ENCODE measurements at places on chromosomes 11 and 22. TPM values are rescaled to one million over a fixed set of nuclear protein-coding genes. Genes with fewer than 3 reads are reported as not detected.
A peak's percentile ranks its signal among the peaks of the same experiment; 100 is the strongest.

Gene C11orf65
- 0.77 TPM for total RNA-seq

Gene OR51E1
- not detected for total RNA-seq

Gene MRGPRX3
- not detected for total RNA-seq

Gene FREY1
- 1.5 TPM for total RNA-seq

Gene IGLL1
- not detected for total RNA-seq

Gene SLC15A3
- total RNA-seq, result 66.3 TPM

Gene CREB3L1
- total RNA-seq, result 324 TPM

Gene SYCE3
- not detected for total RNA-seq

Gene GLYAT
- not detected for total RNA-seq

Gene MEI1
- 0.19 TPM for total RNA-seq

Gene CHRM1
- total RNA-seq, result not detected

Gene HBB
- not detected for total RNA-seq

DNA sequence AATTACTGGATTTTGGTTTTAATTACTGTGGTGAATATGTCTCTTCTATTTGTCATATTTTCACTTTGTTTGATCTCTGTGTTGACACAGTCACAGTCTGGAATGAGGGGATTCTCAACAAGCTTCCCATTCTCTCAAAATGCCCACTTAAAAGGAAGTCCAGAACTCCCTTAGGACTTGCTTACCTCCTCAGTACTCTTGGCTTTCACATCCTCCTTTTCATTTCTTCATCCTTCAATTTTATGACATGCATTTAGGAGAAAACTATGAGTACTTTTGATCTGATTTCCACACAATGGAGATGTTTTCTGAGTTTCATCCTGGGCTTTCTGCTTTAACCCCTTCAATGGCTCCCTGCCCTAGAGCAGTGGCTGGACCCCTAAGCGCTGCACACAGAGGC lies 49.3 kb upstream of the FLI1 start:
- H3K27ac ChIP-seq, result no peak overlapping the region
- no peaks in the 10 kb centered on the region for H3K4me1 ChIP-seq
- no peaks in the 10 kb centered on the region for H3K27me3 ChIP-seq
- no peak for DNase-seq
- no peaks in the 10 kb centered on the region for H3K36me3 ChIP-seq
- H3K4me3 ChIP-seq, result no peak overlapping the region

GRCh38 chr11:804599-804964 lies 449 bp downstream of the PIDD1 start:
- H3K4me3 ChIP-seq, result peak overlapping the region; percentile 57
- no peaks in the 10 kb centered on the region for H3K27me3 ChIP-seq
- peak overlapping the region; percentile 6 for H3K27ac ChIP-seq
- H3K4me1 ChIP-seq, result peaks cover 26% of the 10 kb centered on the region
- no peaks in the 10 kb centered on the region for H3K36me3 ChIP-seq
- DNase-seq, result no peak

DNA sequence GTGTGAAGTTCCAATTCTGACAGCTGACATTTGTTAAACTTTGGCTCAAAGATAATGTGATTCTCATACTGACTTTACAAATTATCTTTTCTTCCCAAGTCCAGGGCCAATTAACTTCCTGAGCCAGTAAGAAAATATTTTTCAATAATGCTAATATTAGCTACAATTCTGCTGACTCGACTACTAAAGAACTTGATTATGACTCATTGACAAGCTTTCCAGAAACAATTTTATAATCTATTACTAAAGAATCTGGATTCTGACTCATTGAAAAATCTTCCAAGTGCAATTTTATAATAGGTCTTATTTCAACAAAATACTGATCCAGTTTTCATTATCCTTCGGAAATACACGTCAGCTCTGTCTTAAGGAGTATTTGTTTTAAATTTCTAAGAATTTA lies 12.9 kb upstream of the XKR3 start:
- no peak overlapping the region for H3K27ac ChIP-seq
- no peak overlapping the region for H3K4me3 ChIP-seq
- H3K36me3 ChIP-seq, result no peaks in the 10 kb centered on the region
- H3K4me1 ChIP-seq, result no peaks in the 10 kb centered on the region

GRCh38 chr22:22720201-22720723 lies 75.8 kb downstream of the GGTLC2 start:
- H3K27me3 ChIP-seq, result no peaks in the 10 kb centered on the region
- H3K36me3 ChIP-seq, result no peaks in the 10 kb centered on the region
- H3K4me3 ChIP-seq, result no peak overlapping the region
- DNase-seq, result no peak

DNA sequence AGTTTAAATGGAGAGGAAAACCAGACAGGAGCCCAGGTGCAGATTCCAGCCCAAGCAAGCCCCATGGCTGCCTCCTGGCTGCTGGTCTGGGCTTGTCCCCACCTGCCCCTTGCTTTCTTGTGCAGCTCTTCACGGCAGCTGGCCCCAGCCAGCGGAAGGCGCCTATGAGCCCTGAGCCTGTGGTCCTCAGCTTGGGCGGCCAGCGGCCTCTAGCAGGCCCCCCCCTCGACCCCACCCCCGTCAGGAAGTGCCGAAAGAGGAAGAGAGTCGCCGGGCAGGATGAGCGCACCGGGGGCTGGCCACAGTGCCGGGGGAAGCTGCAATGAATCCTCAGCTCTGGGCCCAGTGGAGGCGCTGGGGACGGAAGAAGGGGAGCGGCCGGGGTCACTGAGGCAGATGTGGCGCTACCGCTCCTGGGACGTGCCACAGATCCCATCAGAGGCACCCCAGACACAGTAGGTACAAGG lies 2.1 kb upstream of the DGKZ start:
- H3K4me1 ChIP-seq, result peaks cover 19% of the 10 kb centered on the region
- H3K36me3 ChIP-seq, result no peaks in the 10 kb centered on the region
- no peak overlapping the region for H3K27ac ChIP-seq
- H3K4me3 ChIP-seq, result no peak overlapping the region

GRCh38 chr11:130854483-130854882 lies 61.8 kb downstream of the SNX19 start:
- DNase-seq, result no peak
- no peak overlapping the region for H3K27ac ChIP-seq
- no peak overlapping the region for H3K4me3 ChIP-seq
- no peaks in the 10 kb centered on the region for H3K27me3 ChIP-seq

DNA sequence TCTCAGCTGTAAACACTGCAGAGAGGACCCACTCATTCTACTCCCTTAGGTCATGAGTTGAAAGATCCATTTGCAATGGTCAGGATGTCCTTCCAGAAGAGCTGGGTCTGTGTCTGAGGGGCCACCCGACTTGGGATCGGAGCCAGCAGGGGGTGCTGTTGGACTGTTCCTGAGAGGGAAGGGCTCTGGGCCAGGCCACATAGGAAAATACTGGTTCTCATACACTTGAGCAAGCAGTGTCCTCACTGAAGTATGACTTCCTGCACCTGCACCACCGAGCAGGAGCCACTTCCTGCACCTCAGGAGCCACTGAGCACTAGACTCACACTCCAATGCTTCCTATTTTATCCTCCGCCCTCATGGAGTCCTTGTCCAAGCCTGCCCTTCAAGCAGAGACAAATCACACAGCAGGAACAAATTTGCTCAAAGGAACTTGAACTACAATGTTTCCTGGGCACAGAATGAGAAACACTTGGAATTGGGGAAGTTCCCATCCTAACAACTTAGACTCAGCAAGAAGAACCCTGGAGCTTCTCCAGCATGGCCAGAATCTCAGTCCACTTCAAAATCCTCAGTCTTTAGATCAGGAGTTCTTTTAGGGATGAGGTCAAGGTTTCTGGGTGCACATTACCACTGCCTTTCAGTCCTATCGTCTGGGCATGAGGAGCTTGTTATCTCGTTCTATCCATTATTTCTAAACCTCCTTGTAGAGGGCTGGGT lies 36.6 kb upstream of the VPREB1 start:
- DNase-seq, result peak; percentile 32
- H3K4me1 ChIP-seq, result peaks cover 15% of the 10 kb centered on the region
- H3K27me3 ChIP-seq, result peaks cover 13% of the 10 kb centered on the region

- H3K4me3 ChIP-seq, result no peak overlapping the region
- H3K36me3 ChIP-seq, result no peaks in the 10 kb centered on the region
- H3K4me1 ChIP-seq, result peaks cover 4% of the 10 kb centered on the region
- DNase-seq, result no peak
Observed at GRCh38 chr11:129840236-129840635, 24.6 kb downstream of the TMEM45B start.

DNA sequence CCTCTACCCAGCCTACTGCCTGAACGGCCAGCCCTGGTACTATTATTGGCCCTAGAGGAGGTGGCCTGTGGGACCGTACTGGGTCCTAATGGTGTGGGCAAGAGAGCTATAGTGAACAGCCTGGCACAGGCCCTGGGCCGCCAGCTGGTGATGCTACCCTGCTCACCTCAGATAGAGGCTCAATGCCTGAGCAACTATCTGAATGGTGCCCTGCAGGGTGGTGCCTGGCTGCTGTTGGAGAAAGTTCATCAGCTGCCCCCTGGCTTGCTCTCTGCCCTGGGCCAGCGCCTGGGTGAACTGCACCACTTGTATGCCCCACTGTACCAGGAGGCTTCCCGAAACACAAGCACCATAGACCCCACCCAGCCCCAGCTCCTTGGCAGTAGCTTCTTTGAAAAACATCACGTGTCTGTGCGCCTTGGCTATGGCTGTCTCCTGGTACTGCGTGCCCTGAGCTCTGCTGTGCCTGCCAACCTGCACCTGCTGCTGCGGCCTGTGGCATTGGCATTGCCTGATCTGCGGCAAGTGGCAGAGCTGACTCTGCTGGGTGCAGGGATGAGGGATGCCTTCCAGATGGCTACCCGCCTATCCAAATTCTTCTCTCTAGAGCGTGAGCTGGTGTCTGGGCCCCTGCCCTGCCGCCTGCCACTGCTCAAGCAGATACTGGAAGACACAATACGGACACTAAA lies 49.0 kb downstream of the DNHD1 start:
- no peaks in the 10 kb centered on the region for H3K36me3 ChIP-seq
- no peaks in the 10 kb centered on the region for H3K27me3 ChIP-seq
- H3K27ac ChIP-seq, result no peak overlapping the region

DNA sequence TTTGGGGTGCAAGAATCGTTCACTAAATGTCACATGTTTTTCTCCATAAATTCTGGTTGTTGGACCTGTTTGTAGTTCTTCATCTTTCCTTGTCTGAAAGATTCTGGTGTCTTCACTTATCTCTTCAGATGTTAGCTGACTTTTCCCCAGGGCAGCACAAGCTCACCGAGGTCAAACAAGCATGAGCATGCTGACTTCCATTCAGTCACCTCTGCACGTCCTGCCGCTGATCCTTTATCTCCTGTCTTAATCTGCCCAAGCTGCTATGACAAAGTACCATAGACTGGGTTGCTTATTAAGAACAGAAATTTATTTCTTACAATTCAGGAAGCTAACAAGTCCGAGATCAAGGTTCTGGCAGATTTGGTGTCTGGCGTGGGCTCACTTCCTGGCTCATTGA lies 800.6 kb downstream of the NTM start:
- H3K36me3 ChIP-seq, result no peaks in the 10 kb centered on the region
- H3K27ac ChIP-seq, result no peak overlapping the region
- H3K27me3 ChIP-seq, result no peaks in the 10 kb centered on the region
- H3K4me3 ChIP-seq, result no peak overlapping the region

GRCh38 chr11:78347956-78348355 lies 69.7 kb downstream of the GAB2 start:
- DNase-seq, result no peak
- peaks cover 10% of the 10 kb centered on the region for H3K4me1 ChIP-seq
- H3K27me3 ChIP-seq, result no peaks in the 10 kb centered on the region
- H3K4me3 ChIP-seq, result no peak overlapping the region
- no peaks in the 10 kb centered on the region for H3K36me3 ChIP-seq
- no peak overlapping the region for H3K27ac ChIP-seq

- H3K27me3 ChIP-seq, result no peaks in the 10 kb centered on the region
- H3K27ac ChIP-seq, result no peak overlapping the region
- no peak overlapping the region for H3K4me3 ChIP-seq
- no peaks in the 10 kb centered on the region for H3K4me1 ChIP-seq
Observed at GRCh38 chr11:127726367-127726766, 725.8 kb upstream of the KIRREL3 start.

GRCh38 chr22:29780748-29781676 lies 13.8 kb downstream of the UQCR10 start:
- no peaks in the 10 kb centered on the region for H3K27me3 ChIP-seq
- H3K4me1 ChIP-seq, result peaks cover 40% of the 10 kb centered on the region
- DNase-seq, result peak; percentile 93
- no peaks in the 10 kb centered on the region for H3K36me3 ChIP-seq

- H3K27me3 ChIP-seq, result no peaks in the 10 kb centered on the region
- no peaks in the 10 kb centered on the region for H3K4me1 ChIP-seq
- no peak overlapping the region for H3K4me3 ChIP-seq
- H3K27ac ChIP-seq, result no peak overlapping the region
- peaks cover 8% of the 10 kb centered on the region for H3K36me3 ChIP-seq
- DNase-seq, result no peak
Observed at GRCh38 chr22:50456466-50457234, 18.2 kb downstream of the SBF1 start.

DNA sequence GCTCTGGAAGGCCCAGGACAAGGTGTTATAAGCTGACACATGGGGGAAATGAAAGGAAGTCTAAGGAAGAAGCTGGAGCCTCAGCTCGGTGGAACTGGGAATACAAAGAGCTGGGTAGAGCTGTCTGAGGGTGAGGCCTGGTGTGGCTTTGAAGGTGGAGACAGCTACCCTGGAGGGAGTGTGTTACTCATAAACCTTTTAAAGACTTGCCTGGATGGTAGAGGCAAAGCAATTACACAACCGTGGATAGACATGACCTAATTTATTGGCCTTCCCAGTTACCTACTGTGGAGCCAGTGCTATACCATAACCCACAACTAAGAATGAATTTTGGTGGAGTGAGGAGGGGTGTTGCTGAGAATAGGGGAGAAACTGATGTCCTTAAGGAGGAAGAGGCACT lies 22.6 kb downstream of the EXPH5 start:
- no peaks in the 10 kb centered on the region for H3K36me3 ChIP-seq
- H3K4me1 ChIP-seq, result no peaks in the 10 kb centered on the region
- H3K27me3 ChIP-seq, result no peaks in the 10 kb centered on the region
- DNase-seq, result no peak

- H3K27me3 ChIP-seq, result peaks cover 6% of the 10 kb centered on the region
- H3K4me3 ChIP-seq, result no peak overlapping the region
- no peak for DNase-seq
- no peak overlapping the region for H3K27ac ChIP-seq
- no peaks in the 10 kb centered on the region for H3K36me3 ChIP-seq
- no peaks in the 10 kb centered on the region for H3K4me1 ChIP-seq
Observed at GRCh38 chr11:46130286-46130940, 9.2 kb upstream of the PHF21A start.

DNA sequence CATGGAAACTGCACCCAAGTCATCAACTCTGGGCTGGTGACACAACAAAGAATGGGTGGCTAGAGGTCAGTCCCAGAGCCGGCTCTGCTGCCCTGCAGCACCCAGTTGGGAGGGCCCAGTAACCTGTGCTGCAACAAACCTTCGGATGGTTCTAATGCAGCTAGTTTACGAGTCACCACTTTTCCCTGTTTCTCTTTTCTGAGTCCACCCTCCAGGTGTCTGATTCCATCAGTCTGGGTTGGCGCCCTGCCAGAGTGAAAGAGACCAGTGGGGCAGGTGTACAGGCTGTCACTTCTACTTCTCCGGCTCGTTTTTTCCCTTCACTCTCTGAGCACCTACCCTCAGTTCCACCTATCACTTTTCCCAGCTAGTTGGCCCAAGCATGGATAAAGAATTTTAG lies 572.9 kb downstream of the NTM start:
- H3K4me1 ChIP-seq, result peaks cover 9% of the 10 kb centered on the region
- H3K27ac ChIP-seq, result no peak overlapping the region
- no peak for DNase-seq
- H3K4me3 ChIP-seq, result no peak overlapping the region
- peaks cover 3% of the 10 kb centered on the region for H3K36me3 ChIP-seq

- no peak overlapping the region for H3K27ac ChIP-seq
- no peaks in the 10 kb centered on the region for H3K27me3 ChIP-seq
- no peaks in the 10 kb centered on the region for H3K36me3 ChIP-seq
Observed at GRCh38 chr11:77421041-77421723, 52.7 kb downstream of the PAK1 start.

Data from astrocyte (in vitro differentiated cells and primary cell).